ENCODE measurements at places on chromosomes 11 and 22.

- DNase-seq, result no peak
Observed at GRCh38 chr22:44271732-44272400, 40.9 kb downstream of the SHISAL1 start.

GRCh38 chr11:130024361-130024760 is 21.7 kb upstream of the PRDM10 start:
- DNase-seq, result no peak

GRCh38 chr11:117017456-117017855 is 80.8 kb downstream of the SIK3 start:
- DNase-seq, result no peak

DNA sequence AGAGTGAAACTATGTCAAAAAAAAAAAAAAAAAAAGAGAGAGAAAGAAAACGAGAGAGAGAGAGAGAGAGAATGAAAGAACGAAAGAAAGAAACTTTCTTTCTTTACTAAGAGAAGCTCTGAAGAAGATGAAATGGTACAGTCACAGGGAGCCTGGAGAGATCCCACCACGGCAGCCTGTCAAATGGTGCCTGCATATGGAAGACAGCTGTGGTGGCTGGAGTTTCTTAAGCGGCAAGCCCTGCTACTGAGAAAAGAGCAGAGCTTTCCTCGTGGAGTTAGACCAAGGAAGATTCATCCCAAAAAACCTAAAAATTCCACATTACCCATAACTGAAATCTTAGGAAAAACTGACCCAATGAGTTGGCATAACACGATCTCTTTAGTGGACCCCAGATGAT is 66.7 kb downstream of the MICAL3 start:
- DNase-seq, result no peak
